ENCODE measurements at places on chromosomes 5 and 9. TPM values are rescaled to one million over a fixed set of nuclear protein-coding genes. Genes with fewer than 3 reads are reported as not detected.
A peak's percentile ranks its signal among the peaks of the same experiment; 100 is the strongest.

DNA sequence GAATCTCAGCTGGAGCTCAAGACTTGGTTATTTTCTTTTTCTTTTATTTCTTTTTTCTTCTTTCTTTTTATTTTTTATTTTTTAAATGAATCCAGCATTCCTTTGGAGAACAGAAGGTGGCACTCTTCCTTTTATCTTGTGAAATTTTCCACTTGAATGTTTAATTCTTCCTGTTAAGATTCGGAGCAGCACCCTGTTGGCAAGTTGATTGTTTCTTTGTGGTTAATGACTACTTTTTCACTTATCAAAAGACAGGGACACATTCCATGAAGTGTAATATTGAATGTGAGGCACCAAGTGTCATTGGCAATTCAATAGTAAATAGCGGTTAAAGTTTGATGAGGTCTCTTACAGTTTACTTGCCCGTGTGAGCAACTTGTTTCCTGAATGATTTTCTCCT, 240.5 kb upstream of the CHD1 start:
- peaks cover under 1% of the 10 kb centered on the region for H3K36me3 ChIP-seq
- no peak overlapping the region for H3K27ac ChIP-seq
- DNase-seq: no peak

GRCh38 chr5:51379331-51379700, 3.9 kb upstream of the ISL1 start:
- H3K4me3 ChIP-seq: no peak overlapping the region
- H3K36me3 ChIP-seq: no peaks in the 10 kb centered on the region
- H3K4me1 ChIP-seq: peaks cover 3% of the 10 kb centered on the region
- H3K27ac ChIP-seq: no peak overlapping the region

DNA sequence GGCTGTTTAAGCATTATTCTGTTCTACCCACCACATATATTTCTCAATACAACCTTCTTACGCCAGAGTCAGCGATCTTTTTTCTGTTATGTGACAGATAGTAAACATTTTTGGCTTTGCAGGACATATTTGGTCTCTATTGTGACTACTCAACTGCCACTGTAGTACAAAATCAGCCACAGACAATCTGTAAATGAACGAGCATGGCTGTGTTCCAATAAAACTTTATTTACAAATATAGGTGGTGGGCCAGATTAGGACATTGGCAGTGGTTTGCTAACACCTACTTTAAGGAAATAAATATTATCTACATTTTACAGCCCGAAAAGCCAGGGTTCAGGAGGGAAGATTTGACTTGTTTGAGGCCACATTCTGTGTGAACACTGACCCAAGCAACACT, 40.2 kb upstream of the FBXW11 start:
- H3K27ac ChIP-seq: no peak overlapping the region
- H3K4me3 ChIP-seq: no peak overlapping the region
- no peaks in the 10 kb centered on the region for H3K27me3 ChIP-seq

DNA sequence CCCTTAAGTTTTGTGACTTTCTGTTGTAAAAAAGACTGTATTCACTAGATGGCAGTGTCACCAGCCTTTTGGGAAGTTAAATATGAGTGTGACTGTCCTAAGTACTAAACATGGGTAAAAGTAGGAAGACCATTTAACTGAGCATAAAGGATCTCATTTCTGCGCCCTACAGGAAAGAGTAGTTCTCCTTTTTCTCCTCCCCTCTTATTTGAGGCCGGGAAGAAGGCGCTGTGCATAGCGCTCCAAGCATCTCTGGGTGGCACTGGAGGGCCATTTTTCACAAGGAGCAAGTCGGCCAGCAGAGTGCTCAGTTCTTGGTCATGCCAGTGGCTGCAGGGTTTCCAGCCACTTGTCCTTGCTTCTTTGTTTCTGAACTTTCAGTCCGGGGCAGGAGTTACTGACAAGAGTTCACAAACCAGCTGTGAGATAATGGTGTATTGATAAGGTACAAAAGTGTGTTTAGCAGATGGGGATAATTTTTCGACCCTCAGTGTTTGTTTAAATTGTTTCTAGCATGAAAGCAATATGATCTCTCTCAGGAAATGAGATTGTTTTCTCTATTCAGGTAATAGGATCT, 227.6 kb upstream of the DMRT1 start:
- H3K27ac ChIP-seq: no peak overlapping the region
- H3K27me3 ChIP-seq: no peaks in the 10 kb centered on the region
- H3K36me3 ChIP-seq: no peaks in the 10 kb centered on the region
- peak; percentile 23 for DNase-seq

DNA sequence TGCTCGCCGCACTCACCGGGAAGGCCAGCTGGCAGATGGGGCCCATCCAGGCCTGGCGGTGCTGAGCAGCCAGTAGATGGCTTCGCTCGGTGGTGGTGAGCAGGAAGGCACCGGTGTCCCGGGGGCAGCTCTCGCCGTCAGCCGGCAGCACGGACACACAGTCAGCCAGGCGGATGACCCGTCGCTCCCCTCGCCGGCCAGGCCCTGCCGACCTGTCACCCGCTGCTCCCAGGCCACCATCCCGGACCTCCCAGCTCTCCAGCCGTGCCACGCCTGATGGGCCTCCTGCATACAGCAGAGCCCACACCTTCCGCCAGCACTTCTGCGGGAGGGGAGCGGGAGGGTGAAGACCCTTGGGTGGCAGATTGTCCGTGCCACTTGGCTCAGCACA, 1.4 kb downstream of the DOK3 start:
- peaks cover 16% of the 10 kb centered on the region for H3K36me3 ChIP-seq
- H3K27me3 ChIP-seq: no peaks in the 10 kb centered on the region
- H3K4me3 ChIP-seq: no peak overlapping the region
- no peak for DNase-seq
- no peak overlapping the region for H3K27ac ChIP-seq
- H3K4me1 ChIP-seq: peaks cover 8% of the 10 kb centered on the region

The EQTN gene
- total RNA-seq: not detected

Data from naive thymus-derived CD8-positive, alpha-beta T cell (primary cell).